ENCODE measurements at places on chromosomes 3 and 15.

DNA sequence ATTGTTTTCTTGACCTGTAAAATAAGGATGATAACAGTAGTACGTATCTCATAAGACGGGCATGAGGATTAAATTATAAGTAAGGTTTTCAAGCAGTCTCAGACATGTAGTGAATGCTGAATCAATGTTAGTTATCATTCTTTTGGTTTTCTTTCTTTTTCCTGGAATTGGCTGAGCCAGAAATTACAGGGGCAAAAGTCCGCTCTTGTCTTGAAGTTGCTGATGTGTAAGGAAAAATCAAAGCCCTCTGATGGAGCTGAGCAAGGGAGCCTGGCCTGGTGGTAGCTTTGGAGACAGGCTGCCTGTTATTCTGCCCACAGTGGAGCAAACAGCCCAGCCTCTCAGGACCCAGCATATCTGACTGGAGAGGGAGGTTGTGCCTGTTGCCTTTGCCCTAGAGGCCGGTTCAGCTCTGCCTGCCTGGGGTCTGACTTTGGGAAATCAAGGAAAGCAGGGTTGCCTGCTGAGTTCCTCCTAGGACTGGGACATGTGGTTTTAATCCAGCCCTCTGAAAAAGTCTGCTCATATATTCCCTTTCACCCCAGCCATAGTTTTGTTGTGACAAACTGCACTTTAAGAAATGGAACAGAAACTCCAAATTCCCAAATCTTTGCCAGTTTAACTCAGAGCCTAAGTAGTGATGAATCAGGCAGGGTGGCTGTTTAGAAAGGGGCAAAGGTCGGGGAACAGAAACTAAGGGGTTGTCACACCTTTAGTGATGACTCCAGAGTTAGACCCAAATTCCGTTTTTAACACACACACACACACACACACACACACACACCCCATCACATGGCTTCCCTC lies 40.1 kb downstream of the GASK1A start:
- no peak for DNase-seq

- no peak for DNase-seq
These were observed 48.0 kb upstream of the FSTL1 start for GRCh38 chr3:120498556-120499346.

GRCh38 chr3:188000361-188000861 lies 153.5 kb upstream of the LPP start:
- no peak for DNase-seq

DNA sequence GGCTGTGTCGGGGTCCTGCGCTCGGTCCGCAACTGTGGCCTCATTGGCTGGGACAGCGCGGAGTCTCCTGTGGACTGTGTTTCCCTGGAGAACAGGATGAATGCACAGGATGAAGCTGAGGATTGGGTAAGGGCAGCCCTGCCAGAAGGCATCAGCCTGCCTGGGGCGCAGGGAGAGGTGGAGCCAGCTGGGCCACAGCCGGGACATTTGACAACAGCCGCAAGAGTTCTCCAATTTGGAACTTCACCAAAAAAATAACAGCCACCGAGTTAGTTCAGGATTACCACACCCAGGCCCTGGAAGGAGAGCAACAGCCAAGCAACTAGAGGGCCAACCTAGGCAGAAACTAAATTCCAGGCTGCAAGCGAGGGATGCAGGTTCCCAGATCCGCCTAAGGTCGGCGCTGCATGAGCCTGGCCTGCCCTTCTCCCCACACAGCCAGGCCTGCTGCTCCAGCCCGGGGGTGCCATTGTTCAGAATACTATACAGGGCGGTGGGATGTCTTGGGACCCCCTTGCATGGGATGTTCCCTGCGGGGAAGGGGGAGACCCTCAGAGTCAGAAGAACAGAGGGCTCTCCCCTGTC lies 229.3 kb downstream of the OCA2 start:
- no peak for DNase-seq

- no peak for DNase-seq
These were observed 822 bp upstream of the FBN1 start for GRCh38 chr15:48646331-48646730.

- peak; percentile 25 for DNase-seq
These were observed 454.6 kb downstream of the FOXP1 start for GRCh38 chr3:71128961-71129360.

GRCh38 chr3:112873632-112874031 lies 27.0 kb upstream of the CD200R1L start:
- peak; percentile 56 for DNase-seq

- no peak for DNase-seq
These were observed 1.5 kb downstream of the STXBP5L start for GRCh38 chr3:120909602-120909878.

- no peak for DNase-seq
These were observed 76.2 kb downstream of the ATP1B3 start for GRCh38 chr3:141952611-141953010.

DNA sequence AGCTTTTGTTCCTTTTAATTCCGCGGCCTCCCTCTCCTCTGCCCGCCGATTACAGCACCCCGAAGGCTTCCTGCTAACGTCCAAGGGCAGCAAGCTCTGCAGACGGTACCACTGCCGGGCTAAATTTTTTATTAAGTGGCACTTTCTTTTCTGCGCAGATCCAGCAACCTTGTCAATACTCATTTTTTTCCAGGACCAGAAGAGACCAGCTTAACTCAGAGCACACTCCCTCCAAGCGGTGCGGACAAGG lies 542 bp upstream of the MEIS2 start:
- DNase-seq = no peak

DNA sequence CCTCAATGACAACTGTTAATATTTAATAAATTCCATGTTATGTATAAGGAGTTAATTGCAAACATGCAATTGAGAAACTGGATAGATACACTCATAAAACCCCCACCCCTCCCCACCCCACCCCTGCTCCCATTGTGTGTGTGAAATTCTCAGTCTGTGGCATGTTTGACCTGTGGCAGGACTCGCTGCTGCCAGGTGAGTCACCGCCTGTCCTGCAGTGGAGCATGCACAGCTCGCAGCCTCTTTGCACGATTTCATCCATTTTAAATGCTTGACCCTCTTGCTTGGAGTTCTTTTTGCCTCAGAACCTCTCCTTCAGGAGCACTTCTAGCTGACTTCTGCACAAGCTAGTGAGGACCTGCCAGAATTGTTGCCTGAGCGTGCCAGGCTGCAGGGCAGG lies 5.3 kb upstream of the APEH start:
- DNase-seq = no peak

DNA sequence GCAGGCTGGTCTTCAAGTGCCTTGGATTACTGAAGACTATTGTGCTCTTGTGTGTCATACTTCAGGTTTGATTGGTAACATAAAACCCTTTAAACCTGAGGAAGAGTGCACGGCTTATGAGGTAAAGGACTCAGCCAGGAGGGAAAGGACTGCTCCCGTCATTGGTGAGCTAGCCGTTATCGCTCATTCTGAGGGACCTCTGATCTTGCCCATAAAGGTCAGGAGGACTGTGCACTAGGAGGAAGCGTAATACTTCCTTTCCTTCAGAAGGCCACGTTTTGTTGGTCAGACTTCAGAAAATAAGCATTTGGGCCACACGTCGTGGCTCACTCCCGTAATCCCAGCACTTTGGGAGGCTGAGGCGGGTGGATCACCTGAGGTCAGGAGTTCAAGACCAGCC lies 37.7 kb downstream of the PXK start:
- no peak for DNase-seq

DNA sequence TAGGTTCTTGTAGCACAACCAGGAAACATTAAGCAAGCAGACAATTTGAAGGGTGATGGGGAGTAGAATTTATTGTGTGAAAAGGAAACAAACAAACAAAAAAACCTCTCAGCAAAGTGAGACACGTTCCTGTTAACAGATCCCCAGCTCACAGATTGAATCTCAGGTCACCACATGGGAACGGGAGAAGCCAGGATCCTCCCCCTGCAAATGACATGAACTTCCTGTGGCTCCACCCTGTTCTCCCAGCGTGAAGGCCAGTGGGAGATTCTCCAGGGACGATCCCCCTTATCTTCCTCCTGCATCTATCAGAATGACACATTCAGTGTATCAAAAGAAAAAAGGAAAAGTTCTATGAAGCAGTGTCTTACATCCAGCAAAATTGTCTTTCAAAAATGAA lies 1488.1 kb downstream of the OTOL1 start:
- DNase-seq = no peak

DNA sequence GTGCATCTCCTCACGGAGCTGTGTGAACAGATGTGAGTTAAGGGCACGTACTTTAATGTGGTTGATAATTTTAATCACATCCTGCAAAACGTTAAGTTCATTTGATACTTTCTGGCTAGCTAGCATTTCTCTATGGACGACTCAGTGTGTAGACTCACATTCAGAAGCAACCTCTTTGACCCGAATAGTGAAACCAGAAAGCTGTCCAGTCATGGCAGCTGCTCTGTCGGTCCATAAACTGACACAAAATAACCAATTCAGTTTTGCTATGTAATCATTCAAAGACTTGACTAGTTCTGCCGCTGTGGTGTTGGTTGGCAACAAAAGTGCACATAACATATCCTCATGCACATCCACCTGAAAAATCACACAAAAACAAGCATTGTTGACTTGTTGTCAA lies 3.7 kb upstream of the GFM1 start:
- no peak for DNase-seq

DNA sequence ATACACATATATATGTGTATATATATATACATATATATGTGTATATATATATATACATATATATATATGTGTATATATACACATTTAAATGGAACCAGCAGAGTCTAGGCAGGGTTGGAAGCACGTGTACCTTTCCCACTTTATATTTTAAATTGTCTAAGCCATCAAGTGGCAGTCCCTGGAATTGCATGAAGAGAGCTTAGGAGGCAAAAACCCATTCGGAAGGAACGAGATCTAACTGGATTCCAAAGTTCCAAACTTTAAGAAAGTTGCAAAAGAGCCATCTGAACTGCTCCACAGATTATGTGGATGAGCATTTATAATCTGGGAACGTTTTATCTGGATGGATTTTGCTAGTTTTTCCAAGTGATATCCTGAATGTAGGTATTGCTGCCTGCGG lies 186.5 kb downstream of the FOXP1 start:
- peak; percentile 47 for DNase-seq

DNA sequence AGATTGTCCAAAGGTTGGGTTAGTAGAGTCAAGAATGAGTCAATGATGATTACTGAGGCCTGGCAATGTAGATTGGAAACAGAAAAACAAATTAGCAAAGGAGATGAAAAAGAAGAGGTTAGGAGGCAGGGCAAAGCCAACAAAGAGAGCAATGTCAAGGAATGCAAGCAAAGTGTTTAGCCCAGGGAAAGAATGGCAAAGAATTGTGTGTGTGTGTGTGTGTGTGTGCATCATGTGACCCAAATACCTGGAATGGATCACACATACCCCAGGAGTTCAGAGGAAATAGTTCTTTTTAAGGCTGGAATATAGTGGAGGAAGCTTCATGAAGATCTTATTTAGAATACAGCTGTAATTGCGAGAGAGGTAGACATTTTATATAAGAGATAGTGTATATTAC lies 831.7 kb upstream of the ARPP21 start:
- DNase-seq = no peak

DNA sequence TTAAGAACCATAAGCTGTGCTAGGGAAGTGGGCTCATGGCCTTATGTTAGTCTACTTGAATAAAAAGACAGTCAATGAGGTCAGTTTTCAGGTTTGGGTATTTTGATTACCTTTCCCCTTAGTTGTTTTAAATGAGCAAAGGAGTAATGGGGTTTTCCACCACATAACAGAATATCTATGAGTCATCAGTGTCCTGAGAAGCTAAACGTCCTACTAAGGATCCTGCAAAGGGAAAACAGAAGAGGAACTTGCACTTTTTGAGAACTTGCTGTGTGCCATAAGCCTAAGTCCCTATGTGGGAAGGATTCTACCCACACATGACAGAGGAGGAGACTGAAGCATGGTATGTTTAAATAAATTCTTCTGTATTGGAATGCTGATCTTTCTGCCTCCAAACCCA lies 292.8 kb upstream of the TMC3 start:
- DNase-seq = no peak

- DNase-seq = no peak
These were observed 3.1 kb upstream of the TMCO5A start for GRCh38 chr15:37931321-37931720.

DNA sequence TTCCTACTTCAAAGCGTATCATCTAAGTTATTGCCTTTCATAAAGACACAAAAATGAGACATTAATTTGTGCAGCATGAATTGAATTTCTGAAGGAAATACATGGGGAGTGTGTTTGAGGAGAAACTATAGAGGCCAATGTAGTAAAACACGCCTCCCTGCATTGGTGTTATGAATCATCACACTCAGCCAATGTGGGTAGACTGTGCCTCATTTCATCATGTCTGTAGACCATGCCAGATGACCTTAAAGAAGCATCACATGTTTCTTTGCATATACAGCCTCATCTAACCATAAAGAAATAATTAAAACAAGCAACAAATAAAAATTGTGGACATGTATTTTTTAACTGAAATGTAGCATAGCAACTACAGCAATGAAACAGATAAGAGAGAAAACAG lies 486.0 kb upstream of the ADAMTS9 start:
- DNase-seq = no peak

- DNase-seq = no peak
These were observed 1.2 kb downstream of the ZNF770 start for GRCh38 chr15:34986771-34987480.

GRCh38 chr3:190435618-190436017 lies 14.1 kb downstream of the TMEM207 start:
- DNase-seq = no peak

DNA sequence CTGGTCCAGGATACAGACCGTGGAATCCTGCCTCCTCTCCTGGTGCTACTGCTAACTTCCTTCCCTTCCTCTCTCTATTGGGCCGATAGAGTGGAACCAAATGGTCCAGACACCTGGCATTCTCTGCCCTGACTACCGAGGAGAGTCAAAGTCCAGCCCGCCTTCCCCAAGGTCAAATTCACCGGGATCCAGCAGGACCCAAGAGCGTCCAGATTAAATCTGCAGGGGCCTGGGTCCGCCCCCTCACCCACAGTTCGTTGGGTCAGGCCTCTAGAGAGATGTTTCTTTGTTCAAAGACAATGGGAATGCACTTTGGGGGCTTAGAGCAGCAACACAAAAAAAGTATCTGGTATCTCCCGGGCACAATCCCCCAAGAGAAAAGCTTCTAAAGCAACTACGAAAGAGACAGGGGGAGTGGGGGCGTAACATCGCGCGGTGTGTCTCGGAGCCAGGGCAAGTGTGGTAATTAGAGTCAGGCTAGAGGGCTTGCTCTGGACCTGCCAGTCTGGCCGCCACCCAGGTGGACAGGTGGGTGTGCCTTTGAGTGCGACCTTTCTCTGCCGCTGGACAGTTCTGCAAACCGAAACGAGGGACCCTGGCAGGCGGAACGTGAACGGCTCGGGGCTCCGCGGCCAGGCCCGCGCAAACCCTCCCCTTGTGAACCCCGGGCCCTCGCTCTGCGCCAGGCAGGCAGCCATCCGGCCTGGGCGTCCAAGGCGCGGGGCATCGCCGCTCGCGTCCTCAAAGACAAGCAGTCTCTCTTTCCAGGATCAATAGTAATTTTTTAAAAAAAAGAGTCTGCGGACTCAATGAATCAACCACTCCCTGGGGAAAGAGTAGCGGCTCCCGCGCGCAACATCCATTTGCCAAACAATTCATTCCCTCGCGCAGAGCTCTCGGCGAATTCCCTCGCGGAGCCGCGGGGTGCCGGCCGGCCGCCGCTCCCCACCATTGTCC lies 806 bp downstream of the KLHL25 start:
- peak; percentile 57 for DNase-seq

Data from B cell (primary cell).